ENCODE measurements at places on chromosomes 2 and 18. TPM values are rescaled to one million over a fixed set of nuclear protein-coding genes. Genes with fewer than 3 reads are reported as not detected.
A peak's percentile ranks its signal among the peaks of the same experiment; 100 is the strongest.

The TLX2 gene
- not detected for total RNA-seq

GRCh38 chr2:46296216-46296839 lies 879 bp upstream of the EPAS1 start:
- peak; percentile 66 for DNase-seq

The ABCG5 gene
- total RNA-seq = not detected

GRCh38 chr2:159506764-159507440 lies 109.4 kb downstream of the BAZ2B start:
- no peak for DNase-seq

- no peak for DNase-seq
These were observed 52.6 kb downstream of the AGPS start for GRCh38 chr2:177445200-177445599.

DNA sequence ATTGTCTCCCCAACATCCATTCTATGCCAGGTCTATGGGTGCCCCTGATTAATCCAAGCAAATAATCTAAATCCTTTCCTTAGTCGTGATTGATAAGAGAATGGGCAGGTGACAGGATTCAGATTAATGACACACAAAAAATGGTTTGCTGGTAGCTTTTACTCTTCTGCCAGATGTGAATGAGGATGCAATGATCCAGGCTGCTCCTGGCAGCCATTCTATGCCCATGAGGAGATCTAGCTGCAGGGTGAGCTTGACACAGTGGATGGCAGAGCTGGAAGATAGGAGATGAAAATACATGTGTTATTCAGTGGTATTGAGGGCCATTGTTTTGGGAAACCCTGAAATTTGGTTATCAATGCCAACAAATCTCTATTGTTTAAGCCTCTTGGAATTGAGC lies 69.7 kb downstream of the ACYP2 start:
- DNase-seq = no peak

DNA sequence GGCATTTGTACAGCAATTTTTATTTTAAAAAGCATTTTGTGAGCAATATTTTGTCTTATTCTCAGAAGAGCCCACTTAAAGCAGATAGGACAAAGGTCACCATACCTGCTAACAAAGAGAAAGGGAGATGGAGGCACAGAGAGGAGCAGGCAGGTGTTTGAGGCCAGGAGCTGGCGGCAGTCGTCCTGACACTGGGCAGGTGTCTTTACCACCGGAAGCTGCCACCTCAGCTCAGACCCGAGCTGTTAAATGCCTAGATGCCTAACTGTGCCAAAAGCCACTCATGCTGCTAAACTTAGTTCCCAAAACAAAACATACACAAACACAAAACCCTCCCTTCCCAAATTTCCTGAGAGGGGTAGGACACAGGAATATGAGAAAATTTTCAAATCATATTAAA lies 120.9 kb downstream of the CNTNAP5 start:
- DNase-seq = no peak

DNA sequence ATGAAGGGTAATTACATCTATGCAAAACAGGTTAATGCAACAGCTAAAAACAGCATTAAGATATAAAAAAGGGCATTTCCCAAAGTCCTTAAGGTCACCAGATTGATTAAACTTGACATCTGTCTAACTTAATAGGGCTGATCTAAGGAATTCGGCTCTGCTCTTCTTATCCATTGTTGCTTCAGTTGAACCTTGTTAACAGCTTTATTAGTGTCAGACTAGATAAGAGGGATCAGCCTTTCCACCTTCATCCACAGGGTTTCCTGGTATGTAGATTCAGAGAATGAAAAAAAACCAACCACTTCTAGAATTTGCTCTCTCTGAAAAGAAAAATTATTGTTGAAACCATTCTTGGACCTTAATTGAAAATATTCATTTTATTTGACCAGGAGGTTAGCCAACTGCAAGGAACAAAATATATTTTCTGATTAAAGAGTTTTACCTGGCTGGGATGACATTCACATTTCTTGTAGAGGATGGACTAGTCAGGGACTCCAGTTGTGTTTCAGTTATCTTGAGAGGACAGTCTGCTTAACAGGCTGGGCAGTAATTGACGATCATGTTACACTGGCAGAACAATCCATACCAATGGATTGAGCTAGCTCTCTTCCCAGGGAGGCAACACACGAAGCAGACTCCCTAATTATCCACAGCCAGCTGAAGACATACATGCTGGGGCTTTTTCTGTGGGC lies 357.4 kb upstream of the ACVR2A start:
- DNase-seq = no peak

The CRYBA2 gene
- not detected for total RNA-seq

DNA sequence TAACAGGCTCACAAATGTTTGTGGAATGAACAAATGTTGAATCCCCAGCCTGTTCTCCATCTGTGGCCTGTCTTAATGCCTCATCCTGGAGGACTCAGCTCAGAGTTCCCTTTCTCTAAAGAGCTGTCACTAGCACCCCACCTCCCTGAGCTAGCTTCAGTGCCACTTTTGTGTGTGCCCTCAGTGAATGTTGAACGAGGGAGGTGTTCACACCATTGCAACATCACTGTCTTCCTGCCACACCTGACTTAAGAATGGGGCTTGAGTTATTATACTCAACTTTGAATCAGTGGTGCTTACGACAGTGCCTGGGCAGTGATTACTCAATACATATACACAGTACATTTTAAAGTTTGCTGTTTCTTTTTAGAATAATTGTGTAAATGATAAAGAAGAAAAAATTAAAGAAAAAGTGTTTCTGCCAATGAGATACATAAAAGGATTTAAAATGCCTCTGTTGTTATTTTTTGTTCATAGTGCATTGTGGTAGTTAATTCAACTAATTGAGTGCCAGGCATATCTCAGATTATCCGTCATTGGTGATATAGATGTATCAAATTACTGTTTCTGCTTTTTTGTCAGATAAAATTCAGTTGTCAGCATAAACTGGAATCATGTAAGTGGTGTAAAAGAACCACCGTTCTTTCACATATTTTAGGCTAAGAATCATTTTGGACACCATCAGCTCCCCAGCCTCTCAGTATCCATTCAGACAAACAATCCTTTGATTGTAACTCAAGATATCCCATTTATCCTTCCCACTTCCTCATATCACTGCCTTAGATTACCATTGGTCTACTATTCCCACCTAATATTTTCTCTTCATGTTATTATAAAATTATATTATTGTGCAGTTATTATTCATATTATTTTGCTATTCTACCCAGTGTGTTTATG lies 304.7 kb downstream of the PTPRM start:
- no peak for DNase-seq

DNA sequence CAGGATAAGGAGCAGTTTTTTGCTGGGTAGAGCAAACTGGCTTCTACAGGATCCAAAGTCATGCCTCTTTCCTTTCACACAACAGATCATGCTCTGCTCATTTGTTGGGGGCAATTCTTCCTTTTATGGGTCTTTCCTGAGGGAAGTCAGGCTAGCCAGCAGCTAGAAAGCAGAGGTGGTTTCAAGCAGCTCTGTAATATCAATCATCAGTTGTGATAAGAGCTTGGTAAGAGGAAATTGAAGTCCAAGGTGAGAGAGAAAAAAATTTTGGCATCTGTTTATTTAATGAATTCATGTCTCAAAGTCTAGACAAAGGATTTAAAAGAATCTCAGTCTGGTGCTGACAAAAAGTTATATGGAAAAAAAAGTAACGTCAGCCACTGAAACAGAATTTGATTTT lies 6.2 kb downstream of the TMEM87B start:
- no peak for DNase-seq

DNA sequence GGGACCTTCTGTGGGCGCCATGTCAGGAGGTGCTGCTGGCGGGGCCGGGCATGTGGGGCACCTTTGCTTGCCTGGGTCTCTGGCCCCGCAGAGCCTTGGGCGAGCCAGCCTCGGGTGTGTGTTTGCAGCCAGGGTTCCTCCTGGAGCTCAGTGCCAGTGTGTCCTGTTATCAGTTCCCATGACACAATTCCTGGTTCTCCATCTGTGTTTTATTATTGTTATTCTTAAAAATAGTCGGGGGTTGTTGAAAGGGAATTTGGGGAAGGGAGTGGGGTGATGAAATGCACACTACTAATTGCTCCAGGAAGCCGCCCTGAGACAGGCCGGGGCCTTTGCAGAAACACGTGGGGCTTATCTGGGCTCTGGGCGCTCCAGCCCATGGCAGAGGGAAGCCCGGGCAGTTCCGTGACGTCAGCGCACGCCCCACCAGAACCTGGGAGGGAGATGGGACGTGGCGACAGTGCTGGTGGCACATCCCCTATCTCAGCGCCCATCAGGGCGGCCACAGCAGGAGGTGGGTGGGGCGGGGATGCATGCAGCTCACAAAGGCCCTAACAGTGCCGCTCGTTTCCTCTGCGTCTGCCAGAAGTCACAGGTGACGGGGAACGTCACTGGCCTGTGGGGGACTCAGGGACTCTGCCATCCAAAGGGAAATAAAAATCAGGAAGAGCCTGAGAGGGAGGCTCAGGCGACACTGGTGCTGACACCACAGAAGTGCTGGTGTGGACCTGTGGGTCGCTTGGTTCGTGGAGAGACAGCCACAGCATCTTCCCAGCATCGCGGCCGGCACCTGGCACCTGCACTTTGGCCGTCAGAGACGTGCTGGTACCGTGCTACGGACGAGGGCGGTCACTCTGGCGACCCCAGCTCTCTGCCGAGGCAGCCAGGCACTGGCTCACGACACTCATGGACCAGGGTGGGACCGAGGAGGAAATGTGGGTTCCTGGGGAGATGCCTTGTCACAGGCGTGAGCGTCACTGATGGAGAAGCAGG lies 131.0 kb downstream of the NFATC1 start:
- peak; percentile 90 for DNase-seq

GRCh38 chr2:207813221-207813916 lies 43.7 kb upstream of the FZD5 start:
- no peak for DNase-seq

GRCh38 chr2:228023619-228024018 lies 152.2 kb downstream of the DAW1 start:
- DNase-seq = no peak

DNA sequence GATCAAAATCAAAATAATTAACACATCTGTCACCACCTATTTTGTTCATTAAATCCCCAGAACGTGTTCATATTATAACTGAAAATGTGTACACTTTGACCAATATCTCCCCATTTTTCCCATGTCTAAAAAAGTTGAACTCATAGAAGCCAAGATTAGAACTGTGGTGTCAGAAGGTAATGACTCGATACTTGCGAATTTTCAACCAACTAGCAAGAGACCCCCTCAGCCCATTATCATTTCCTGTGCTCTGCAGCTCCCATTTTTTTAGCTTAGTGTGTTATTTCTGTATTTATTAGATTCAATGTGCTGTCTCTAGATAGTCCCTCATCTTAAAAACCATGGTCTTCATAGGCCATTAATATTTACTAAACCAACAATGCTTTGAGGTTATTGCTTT lies 248.7 kb upstream of the PIK3C3 start:
- no peak for DNase-seq

GRCh38 chr2:84779781-84780180 lies 101.1 kb downstream of the TRABD2A start:
- no peak for DNase-seq

DNA sequence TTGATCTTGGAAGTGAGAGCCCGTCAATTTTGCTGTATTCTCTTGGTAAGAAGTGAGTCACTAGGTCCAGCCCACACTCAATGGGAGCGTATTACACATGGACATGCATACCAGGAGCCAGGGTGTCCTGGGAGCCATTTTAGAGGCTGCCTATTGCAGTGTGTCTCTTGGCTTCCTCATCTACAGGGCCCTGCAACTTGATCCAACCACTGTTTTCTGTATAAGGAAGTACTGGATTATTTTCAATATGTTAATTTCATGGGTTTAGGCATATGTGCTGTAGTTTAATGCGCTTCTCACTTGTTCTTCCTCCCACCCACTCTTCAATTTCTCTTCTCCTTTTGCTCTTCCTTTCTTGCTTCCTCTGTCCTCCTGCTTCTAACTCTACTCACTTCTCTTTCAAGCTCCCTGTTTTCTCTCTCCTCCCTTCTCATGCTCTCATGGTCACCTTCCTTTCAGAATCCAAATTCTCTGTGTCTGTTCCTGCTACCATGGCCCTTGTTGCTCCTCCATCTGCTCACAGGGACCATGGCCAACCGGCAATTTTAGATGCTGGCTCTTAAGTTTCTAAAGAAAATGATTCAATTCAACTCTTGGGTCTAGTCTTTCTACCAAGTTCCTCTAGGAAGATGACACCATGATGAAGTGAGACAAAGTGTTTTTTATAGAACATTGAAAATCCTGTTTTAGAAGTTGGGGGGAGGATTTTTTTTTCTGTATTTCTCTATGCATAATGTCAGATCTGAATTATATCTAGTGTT lies 152.0 kb upstream of the ZEB2 start:
- DNase-seq = no peak

DNA sequence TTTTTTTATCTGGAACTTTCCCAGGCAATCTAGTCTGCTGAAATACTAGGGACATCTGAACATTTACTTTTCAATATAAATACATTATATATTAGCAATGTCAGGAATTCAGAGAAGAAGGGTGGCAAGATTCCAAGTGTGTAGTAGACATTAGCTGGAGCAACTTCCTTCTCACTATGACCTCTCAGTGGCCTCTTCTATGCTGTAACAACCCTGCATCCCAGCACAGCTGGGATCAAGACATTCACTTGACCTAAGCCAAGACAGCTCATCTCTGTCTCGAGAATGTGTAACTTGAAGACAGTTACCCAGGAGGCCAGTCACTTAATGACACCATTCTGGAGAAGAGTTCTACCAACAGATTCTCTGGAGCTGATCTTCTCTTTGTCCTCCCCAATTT lies 61.7 kb upstream of the RALBP1 start:
- DNase-seq = no peak

The CCDC102B gene
- total RNA-seq = 10.6 TPM

All from right cardiac atrium (tissue), 5 donors.